ENCODE measurements at places on chromosomes 1 and 21. TPM values are rescaled to one million over a fixed set of nuclear protein-coding genes. Genes with fewer than 3 reads are reported as not detected.

DNA sequence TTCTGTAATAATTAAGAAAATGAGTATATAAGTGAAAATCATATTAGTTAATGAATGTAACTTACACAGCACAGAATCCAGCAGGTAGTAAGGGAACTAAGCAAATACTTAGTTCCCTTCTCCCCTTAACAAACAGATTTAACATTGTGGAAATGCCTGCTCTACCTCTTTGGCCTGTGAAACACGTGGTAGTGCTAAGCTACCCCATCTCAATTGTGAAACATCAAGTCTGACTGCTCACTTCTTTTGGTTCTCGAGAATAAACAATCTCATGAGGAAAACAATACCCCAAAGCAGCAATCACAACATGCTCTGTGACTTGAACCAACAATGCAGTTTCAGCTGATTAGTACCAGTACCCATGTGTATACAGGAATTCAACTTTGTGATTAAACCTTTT, 4.7 kb downstream of the MYSM1 start:
- no peak for DNase-seq

TRAF5 gene
- total RNA-seq = 9.1 TPM

DNA sequence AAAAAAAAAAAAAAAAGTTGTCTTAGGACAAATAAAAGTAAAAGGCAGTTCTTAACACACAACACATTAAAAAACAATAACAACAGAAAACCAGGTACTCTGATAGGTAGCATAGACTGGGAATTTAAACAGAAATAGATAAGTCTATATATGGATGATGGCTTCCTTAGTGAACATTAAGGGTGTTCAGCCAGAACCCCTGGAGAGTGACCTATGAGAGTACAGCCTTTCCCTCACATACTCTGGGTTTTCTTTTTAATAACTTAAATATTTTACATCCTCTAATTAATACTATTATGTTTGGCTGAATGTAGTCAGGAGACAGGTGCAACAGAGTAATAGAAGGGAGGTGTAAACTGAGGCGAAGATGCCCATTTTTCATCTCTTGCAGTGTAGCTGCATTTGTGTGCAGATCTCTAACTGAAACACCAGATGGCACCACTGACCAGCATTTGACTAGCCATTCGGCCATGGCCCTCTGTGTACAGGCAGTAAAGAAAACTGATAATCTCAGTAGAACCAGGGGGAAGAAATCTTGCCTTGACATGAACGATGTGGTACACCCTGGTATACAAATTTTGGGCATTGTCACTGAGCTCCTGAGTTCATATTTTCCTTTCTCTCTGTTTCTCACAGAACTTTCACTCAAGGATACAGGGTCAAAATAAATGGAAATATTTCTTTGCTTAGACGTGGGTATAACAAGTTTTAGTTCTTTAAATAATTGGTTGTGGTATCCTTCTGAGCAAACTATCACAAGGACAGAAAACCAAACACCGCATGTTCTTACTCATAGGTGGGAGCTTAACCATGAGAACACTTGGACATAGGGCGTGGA, 7.6 kb downstream of the TTF2 start:
- DNase-seq = no peak

DNA sequence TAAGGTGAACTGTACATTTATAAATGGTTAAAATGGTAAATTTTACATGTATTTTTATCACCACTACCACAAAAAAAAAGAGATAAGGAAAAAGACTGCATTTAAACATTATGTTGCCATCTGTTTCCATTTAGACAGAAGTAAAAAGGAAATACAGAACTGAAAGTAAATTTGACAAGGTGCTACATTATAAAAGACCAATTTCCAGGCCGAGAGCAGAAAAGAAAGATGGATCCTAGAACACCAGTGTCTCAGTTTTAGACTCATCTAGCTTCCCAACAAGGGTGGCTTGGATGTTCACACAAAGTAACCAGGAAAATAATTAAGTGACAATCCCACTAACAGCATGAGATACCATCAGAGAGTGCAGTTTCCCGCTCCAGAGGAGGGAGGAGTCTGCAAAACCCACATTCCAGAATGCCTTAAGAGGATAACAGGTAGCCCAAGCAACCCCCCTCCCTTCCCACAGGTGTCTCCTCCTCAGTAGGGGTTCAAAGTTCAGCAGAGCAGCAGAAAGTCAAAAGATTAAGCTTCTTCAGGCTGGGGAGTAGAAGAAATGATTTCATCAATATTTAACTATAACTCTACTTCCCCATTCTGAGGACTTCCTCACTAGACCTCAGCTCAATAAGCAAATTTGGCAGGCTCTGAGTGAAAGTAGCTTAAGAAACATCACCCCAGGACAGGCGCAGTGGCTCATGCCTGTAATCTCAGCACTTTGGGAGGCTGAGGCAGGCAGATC, 11.8 kb downstream of the TPM3 start:
- no peak for DNase-seq

DNA sequence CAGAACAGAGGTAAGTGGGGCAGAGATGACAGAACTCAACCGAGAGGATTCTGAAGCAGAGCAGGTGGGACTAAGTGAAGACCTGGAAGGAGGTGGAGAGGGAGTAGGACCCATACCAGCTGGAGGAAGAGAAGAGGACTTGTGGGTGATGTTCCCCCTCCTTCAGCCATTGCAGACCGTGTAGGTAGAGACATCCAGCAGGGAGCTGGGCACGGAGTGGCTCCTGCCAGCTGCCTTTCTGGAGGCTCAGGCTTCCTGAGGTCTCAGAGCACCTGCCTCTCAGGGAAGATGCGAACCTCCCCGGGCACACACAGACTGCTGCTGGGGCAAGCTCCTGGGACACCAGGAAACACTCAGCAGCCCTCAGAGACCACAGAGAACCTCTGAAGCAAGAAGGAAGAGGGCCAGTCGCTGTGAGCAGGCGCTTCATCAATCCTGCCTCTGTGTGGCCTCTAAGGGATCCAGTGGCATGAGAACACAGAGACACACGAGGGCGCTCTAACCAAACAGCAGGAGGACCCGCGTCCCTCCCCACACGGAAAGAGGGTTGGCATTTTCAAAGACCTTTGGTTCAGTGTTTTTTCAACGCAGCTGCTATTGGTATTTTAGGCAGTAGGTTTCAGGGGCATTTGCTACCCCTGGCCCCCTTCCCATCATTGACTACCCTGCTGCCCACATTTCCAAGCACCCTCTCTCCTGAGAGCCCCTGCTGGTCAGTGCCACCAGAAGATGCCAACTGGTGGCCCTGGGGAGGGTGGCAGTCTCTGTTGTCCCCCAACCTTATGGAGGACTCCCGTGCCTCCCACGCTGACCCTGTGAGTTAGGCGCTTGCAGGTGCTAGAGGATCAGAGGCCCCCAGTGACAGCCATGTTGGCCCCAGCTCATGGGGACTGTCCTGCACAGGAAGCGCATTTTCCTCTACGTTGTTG, 89.6 kb upstream of the EDN2 start:
- no peak for DNase-seq

DNA sequence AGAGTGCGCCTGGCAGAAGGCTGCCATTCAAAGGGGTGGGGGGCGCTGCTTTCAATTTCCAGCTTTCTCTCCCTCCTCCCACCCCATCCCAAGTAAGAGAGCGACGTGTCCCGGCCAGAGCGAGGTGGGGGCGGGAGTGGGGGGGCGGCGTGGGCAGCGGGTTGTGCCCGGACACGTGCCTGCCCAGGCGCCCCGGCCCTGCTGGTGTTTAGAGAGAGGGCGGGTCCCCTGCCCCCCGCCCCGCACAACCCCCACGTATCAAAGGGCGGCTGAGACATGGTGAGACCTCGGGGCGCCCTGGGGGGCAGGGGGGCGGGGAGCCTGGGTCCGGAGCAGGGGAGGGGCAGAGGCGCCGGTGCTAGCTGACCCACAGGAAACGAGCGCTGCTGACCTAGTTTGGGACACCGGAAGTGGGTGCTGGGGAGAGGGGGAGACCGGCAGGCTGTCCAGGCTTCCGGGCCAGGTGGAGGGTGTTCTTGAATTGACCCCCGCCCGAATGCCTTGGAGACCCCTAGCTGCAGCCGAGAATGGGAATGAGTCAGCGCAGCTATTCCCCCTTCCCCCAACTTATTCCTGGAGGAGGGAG, 1.3 kb downstream of the ZBTB7B start:
- no peak for DNase-seq

OR6K3 gene
- total RNA-seq = not detected

DNA sequence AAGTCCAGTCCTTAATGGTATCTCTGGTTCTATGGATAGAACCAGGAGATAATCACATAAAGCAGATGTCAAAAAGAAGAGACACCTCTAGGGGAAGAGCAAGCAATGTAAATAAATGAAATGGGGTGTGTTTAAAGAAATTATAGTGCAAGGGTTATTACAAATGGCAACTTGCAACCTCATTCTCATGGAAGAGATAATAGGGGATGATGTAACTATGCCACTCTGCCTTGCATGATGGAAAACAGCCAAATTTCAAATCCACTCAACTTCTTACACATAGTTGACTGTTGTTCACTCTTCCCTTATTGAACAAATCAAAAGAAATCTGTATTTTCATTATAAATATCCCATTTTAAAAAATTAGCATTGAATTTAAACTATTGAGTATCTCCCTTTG, 274.0 kb upstream of the TMPRSS15 start:
- no peak for DNase-seq

GRCh38 chr1:54460351-54460750, 54.2 kb upstream of the SSBP3 start:
- no peak for DNase-seq

RHOU gene
- total RNA-seq = 0.14 TPM

DNA sequence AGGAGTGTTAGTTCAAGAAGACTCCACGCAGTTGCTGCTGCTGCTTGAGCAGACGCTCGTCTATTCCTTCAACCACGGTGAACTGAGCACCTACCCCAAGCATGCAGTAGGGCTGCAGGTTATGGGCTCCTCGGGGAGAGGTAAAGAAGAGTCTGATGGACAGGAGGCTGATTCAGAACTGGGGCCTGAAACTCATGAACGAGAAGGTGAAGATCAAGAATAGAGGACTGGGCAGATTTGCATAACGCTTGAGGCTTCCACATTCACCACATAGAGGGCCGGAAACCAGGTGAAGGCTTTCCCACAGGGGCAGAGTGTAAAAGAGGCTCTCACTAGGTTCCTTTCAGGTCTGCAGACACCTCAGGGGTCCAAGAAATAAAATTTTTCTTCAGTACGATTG, 9.1 kb downstream of the ABCA4 start:
- DNase-seq = no peak

DNA sequence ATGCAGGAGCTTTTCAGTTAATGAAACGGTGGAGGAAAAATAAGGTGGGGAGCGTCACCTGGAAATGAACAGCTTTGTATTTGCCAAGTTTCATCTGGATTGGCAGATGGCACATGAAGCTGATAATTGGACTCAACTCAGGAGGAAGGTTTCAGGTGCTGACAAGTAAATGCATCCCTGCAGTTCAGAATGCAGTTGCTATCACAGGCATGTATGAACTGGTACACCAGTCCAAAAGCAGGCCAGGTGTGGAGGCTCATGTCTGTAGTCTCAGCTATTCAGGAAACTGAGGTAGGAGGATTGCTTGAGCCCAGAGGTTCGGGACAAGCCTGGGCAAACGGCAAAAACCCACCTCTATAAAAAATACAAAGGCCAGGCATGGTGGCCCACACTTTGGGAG, 15.5 kb downstream of the DEGS1 start:
- DNase-seq = no peak

- no peak for DNase-seq
These were observed 42.2 kb upstream of the POU3F1 start for GRCh38 chr1:38088791-38089190.

DNA sequence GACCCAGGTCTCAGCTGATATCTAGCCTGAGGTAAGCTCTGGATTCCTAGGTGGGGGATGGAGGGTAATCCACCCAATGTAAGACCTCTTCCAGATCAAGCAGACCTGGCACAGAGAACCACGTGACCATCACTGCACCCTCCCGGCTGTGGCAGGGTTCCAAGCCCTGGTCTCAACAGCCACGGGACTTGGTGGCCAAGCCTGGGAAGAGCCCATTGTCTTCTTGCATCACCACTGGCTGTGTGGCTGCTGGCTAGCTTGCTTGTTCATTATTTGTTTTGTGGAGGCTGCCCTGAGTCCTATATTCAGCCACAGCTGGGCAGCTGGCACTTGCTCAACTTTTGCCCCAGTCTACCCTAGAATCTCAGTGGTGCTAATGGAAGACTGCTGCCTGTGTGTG, 24.1 kb upstream of the NFASC start:
- DNase-seq = no peak

EXO5 gene
- 7.3 TPM for total RNA-seq

COL24A1 gene
- total RNA-seq = 0.07 TPM

- DNase-seq = no peak
These were observed 12.6 kb upstream of the EPS8L3 start for GRCh38 chr1:109776206-109776835.

GRCh38 chr1:168054117-168054516, 82.6 kb downstream of the GPR161 start:
- DNase-seq = no peak

- DNase-seq = no peak
These were observed 96.0 kb upstream of the GNG4 start for GRCh38 chr1:235745503-235746136.

- DNase-seq = peak; percentile 93
These were observed 2.6 kb downstream of the HDGF start for GRCh38 chr1:156748670-156749418.

DNA sequence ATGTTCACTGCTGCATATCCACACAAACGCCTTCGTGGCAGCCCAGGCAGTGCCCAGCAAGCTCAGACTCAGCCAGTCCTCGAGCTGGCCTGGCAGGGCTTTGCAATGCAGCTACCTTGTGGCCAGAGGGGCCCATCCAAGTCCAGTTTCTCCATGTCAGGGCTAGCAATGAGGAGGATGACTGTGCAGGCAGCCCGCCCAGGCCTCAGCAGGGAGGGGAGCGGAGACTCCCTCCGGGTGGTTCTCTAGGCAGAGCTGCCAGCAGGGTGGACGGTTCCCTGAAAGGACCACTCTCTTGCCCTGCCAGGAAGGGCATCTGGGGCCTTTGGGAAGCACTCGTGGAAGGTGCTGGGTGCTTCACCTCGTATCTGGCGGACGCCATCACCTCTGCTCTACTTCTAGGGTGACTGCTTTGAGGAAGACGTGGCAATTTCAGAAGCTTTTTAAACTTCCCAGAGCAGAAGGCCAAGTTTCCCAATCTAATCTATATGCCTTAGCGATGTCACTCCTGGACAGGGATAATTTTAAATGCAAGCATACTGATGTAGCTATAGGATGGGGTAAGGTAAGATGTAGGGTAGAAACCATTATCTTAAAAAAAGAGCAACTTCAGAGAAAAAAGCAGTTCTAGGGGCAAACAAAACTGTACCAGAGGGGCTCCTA, 56.2 kb downstream of the RUNX1 start:
- DNase-seq = no peak

PACC1 gene
- 12.9 TPM for total RNA-seq

DNA sequence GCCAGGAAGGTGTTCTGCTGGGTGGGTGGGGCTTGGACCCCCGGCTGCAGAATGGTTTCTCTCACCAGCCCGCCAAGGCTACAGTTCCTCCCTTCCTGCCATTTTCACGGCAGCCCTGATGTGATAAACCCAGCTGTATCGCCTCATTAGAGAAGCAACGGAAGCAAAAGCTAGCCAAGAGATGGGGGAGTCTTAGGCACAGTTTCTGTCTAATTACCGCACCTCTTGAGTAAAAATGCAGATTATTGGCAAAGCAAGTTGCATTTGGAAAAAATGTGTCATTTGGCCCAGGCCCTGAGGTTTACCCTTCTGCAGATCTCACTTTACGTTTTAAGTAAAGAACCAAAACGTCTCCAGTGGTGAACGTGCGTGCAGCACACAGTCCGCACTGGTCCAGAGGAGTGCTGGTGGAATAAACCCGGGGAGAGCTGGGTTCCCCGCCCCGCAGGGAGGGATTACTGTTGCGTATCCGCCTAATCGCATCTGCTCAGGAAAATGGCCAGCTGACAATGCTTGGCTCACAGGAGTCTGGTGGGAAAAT, 109.9 kb downstream of the GALNT2 start:
- DNase-seq = no peak

All from epithelial cell of proximal tubule (primary cell).